ENCODE measurements at places on chromosomes 2 and 18.

DNA sequence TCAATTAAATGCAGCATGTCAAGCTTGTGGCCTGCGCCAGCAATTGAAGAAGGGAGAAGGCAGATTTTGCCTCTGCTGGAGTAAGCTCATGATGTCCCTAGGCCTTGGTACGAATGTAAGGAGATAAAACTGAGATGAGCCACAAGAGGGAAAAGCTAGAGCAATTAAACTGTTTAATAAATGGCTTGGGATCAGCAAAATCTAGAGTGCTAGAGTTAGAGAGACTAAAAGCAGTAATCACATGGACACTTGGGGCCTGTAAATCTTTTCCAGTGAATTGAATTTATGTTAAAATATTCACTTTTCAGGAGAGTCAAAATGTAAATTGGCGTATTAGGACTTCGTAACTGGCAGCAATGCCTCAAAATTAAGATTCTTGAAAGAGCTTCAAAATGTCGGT lies 86.2 kb downstream of the CDK15 start:
- no peak for DNase-seq

GRCh38 chr2:128689971-128690370 lies 371.3 kb upstream of the HS6ST1 start:
- peak; percentile 6 for DNase-seq

DNA sequence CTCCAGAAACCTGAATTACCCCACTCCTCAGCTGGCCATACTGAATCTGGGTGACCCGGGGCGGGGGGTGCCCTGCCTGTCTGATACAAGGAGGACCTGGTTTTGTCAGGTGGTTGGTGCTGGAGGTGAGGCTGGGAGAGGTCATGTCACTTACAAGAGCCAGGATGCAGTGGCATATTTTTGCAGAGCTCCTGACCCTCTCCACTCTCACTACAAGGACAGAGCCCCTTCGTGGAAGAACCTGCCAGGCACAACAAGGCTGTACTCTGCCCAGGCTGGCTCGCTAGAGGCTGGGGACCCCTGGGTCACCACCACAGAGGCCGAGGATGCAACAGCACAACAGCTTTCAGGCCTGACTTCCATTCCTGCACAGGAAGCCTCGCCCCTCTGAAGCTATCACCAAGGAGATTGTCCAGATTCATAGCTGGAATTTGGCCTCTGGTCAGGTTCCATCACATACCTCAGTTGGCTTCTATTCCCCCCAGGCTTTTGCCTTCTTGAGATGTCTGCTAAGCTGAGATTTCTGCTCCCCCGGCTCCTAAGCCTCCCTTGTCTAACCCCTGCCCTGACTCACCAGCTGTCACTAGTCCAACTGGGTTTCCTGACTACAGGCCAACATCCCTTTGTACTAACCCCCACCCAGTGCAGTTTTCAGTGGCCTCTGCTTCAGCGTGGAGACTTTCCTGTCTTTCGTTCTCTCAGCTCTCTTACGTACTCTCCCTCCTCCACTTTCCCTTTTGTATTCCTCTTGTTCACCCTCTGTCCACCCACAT lies 132.5 kb upstream of the EPAS1 start:
- DNase-seq: peak; percentile 94

GRCh38 chr2:191436368-191437055 lies 191.3 kb downstream of the MYO1B start:
- no peak for DNase-seq

- DNase-seq: no peak
Observed at GRCh38 chr2:159793326-159793725, 4.7 kb downstream of the CD302 start.

DNA sequence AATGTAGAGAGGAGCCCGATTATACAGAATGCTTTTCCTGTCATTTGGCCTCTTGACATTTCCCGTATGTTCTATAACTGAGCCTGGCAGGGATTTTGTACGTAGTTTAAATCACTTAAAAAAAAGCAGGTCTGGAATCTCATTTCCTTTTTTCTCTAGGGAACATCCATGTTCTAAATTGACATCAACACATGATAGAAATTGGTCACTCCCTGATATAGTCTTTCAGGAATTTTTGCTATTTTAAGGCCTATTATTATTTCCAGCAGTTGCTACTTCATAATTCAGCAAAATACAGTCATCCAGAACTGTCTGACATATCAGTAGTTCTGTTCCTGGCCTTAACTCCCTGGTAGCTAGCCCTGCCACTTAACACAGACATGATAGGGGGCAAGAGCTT lies 565.7 kb upstream of the ZEB2 start:
- peak; percentile 37 for DNase-seq

- DNase-seq: no peak
Observed at GRCh38 chr2:146094185-146094584, 1574.3 kb upstream of the ZEB2 start.

- no peak for DNase-seq
Observed at GRCh38 chr18:36424741-36425142, 127.2 kb downstream of the FHOD3 start.

GRCh38 chr2:58669998-58670397 lies 428.9 kb upstream of the FANCL start:
- DNase-seq: no peak

GRCh38 chr2:112646791-112647689 lies 1.3 kb downstream of the SLC20A1 start:
- no peak for DNase-seq

- DNase-seq: no peak
Observed at GRCh38 chr2:240815761-240816583, 4.0 kb downstream of the KIF1A start.

DNA sequence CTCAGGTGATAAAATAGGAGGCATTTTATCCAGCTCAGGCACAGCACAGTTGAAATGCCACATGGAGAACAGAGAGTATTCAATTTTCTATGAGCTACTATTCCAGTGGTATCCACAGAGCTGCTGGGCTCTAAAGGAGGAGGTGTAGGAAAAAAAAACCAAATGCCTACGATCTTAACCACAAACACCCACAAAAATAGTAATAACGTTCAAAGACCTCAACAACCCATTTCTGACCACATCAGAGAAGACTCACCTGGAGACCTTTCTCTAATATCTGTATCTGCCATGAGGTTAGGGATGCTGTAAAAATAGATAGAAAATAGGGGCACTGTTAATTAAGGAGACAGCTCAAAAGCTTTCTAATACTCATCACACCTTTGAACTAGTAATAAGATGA lies 294.6 kb upstream of the PARD3B start:
- DNase-seq: no peak

DNA sequence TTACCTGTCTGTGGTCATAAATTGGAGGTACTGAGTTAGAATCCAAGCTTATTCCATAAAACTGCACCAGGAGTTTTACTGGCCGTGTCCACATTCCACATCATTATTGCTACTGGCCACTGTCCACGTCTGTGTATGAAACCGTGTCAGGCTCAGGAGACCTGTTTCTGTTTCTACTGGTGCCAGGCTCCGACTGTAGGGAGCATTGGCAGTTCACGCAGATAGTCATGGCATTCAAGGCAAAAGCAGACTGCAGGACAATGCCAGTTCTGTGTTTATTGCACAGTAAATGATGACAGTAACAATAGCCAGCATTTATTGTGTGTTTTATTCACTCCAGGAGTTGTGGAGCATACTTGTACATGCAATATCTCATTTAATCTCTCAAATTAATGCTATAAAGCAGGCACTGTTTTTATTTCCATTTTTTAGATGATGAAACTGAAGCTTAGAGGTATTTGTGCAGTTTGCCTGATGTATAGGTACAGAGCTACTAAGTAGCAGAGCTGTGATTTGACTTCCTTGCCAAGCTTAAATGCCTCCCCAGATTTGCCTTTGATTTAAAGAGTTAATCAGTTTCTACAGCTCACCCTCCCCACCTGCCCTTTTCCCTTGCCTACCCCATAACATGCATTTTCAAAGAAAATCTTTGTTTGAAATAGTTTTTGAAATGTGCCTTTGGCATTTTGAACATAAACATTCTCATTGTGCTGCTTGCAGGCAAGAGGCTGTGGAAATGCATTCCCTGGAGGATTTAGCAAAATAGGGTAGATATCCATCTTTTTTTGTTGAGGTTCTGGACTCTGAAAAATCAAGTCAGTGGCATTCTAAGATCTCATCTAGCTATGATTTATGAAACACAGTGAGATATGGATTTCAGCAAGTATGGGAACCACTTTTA lies 55.5 kb downstream of the MAP4K4 start:
- no peak for DNase-seq

DNA sequence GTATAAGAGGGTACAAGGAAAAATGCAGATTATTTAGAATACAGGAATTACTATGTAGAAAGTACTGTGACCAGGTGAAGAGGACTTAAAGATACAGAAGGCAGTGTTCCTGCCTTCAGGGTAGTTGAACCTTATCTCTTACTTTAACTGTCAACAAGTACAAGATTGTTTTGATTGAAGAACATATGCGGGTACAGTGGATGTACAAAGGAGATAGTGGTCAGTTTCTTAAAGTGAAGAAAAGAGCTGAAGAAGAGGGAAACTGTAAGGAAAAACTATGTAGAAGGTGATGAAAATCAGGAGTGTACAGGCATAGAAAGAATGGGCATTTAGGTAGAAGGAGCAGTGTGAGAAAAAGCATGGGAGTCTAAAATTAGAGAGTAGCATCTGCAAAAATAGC lies 2.2 kb downstream of the RALBP1 start:
- no peak for DNase-seq

DNA sequence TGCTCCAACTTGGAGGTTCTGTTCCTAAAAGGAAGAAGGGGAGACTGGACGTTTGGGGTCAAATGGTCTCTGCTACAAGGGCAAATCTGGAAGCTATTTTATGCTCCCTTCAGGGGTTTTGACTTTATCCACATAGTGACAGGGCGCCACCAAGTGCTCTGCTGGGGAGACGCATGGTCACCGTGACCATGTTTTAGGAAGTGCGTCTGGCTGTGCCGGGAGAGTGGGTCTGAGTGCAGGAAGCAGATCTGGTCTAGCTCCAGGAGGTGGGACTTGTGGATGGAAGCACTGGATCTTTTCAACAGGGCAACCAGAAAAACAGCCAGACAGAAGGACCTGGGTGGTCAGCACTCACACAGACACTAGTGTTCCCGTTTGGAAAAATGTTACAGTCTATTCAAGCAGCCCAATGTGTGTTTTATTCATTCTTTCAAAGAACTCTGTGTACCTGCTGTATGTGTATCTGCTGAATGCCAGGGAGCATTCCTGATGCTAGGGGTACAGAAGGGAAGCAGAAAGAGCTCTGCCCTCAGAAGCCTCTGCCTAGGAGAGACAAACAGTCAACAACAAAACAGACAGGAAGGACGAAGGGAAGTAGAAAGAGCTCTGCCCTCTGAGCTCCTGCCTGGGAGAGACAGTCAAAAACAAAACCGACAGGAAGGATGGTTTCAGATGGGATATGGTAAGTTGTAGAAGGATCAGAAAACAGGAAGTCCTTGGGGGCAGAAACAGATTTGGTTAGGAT lies 14.3 kb downstream of the IMPA2 start:
- peak; percentile 89 for DNase-seq

GRCh38 chr2:41924709-41925408 lies 123.0 kb upstream of the PKDCC start:
- no peak for DNase-seq

- DNase-seq: no peak
Observed at GRCh38 chr2:232809349-232810124, 33.2 kb upstream of the KCNJ13 start.

DNA sequence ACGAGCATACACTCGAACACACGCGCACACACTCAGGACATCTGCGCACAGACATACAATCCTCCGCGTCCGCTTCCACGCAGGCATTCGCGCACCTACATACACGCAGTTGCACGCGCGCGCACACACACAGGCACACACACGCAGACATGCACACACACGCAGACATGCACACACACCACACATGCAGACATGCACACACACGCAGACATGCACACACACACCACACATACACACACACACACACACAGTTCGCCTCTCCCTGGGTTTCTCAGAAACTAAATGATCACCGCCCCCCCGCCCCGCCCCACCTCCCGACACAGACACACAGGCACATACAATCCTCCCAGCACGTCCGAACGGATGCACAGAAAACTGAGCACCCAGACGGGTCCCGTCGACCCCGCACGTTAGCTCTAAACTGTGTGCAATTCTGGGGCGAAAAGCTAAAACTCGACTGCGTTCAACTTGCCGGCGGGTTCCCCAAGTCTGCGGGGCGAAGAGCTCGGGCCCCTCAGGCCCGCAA lies 1.0 kb downstream of the EPHA4 start:
- DNase-seq: no peak

GRCh38 chr2:20346565-20347381 lies 3.9 kb downstream of the PUM2 start:
- no peak for DNase-seq

DNA sequence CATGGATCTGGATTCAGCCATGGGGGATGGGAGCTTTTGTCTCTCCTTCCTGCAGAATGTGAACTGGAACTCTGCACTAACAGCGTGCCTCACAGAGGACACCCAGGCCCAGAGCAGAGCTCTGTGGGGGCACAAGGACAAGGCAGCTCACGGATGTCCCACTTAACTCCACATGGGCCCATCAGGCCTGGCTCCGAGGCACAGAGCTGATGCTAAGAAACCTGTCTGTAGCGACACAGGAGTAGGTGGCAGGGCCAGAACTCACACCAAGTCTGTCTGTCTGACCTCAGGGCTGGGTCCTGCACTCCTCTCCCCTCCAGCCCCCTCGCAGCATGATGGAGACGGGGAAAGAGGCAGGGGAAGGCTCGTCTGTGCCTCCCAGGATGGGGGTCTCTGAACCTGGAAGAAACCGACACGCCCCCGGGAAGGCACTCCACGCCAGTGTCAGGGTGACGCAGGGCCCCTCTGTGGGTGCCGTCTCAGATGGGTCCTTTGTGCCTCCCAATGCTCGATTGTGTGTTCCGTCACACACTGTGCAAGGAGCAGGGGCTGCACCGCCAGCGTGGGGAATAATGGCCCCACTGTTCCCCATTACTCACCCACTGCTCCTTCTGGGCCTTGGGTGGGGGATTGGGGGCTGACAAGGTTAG lies 36.6 kb downstream of the FAM178B start:
- DNase-seq: no peak

DNA sequence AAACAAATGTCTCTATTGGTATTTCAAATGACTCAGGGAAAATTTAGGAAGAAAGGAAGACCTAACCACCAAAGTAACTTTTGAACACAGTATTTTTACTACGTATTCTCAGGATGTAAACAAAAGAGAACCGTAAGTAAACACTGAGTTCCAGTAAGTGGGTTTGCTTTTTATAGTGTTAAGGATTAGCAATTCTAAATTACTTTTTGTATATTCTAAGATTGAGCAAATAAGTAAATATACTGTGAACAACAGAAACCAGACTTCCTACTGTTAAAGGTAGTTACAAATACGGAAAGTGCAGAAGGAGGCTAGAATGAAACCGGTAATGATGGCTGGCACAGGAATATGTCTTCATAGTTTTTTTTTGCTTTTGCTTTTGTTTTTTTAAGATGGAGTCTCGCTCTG lies 31.5 kb downstream of the SESTD1 start:
- DNase-seq: no peak
